MM.1S (cell line): ENCODE measurements at places on chromosomes 1 and 21.

DNA sequence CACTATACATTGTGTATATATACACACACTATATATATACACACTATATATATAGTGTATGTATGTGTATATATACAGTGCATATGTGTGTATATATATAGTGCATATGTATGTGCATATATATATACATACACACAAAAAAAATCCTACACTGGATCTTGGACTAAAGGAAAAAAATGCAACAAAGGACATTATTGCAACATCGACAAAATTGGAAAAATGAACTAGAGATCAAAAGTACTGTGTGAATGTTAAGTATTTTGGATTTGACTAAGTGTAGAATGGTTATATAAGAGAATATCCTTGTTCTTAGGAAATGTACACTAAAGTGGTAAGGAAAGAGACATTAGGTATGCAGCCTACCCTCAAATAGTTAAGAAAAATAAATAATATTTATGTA lies 36.5 kb downstream of the SMYD3 start:
- DNase-seq: no peak

DNA sequence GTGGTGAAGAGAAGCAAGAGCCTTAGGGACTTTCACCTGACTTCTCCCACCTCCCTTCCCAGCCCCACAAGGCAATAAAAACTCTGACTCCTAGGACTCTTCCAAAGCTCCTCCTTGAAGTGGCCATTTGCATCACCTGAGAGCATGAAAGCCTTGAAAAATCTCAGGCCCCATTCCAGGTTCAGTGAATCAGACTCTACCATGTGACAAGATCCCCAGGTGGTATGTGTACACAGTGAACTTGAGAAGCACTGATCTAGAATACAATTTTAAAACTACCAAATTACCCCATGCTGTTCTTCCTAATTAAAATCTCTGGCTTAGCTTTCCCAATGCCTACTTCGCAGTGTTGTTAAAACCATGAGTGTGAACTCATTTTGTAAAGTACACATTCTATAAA lies 195.1 kb upstream of the SAMSN1 start:
- no peak for DNase-seq

GRCh38 chr21:42533963-42534355 lies 20.3 kb downstream of the SLC37A1 start:
- DNase-seq: no peak

DNA sequence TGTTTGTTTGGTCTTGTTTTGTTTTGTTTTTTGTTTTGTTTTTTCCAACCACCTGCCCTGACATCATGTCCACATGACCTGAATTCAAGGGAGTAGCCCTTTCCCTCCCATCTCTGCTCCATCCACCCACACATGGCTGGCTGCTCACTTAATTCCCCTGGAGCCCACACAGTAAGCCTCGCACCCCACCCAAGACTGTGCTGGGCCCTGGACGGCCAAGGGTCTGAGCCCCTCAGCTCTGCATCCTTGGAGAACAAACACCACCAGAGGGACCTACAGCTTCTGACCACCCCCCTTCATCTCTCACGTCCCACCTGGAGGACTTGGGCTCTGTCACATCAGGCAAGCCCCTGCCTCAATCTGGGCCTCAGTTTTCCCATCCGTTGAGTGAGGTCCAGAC lies 39.1 kb downstream of the MATN1 start:
- no peak for DNase-seq
